ENCODE measurements at places on chromosomes 6 and 20.
A peak's percentile ranks its signal among the peaks of the same experiment; 100 is the strongest.

DNA sequence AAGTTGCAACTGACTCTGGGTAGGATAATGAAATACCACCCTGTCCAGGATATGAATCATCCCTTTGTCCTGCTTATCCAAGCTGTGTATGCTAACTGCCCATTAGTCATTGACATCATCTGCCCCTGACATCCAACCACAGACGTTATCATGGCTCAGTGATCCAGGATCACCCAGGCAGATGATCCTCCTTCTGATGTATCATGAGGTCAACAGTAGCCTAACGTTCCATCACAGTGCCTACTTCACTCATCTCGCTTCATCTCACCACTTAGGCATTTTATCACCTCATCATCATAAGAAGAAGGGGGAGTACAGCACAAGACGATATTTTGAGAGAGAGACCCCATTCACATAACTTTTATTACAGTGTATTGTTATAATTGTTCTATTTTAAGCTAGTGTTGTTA, 13.4 kb upstream of the BTN3A2 start:
- DNase-seq: peak; percentile 98

DNA sequence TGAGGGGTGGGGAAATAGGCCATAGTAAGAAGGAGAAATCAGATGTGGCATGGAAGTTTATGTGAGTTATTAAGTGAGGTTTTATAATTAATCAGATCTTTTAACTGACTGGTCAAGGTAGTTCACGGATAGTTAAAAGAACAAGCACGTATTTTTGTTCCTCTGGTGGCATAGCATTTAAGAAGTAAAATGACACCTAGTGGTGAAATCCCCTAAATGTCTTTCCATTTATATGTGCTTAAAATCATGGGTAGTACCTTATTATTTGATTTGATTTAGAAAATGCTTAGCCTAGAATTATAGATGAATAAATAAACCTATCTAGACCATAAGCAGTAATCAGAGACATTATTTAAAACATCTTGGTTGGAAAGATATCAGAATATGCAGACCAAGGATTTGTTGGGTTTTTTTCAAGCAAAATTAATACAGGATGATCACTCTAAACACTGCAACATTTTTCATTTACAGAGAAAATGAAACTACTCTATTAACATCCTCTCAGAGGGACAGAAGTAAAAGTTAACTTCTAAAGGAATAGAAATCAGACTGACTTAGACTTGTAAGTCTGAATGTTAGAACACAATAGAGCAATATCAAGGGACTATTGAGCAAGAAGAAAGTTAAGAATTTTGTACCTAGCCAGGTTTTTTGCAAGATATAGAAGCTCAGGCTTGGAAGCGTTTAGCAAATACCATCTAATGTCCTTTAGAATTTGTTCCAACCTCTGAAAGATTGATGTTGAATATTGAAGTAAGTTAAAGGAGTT, 81.1 kb downstream of the STXBP5 start:
- peak; percentile 26 for DNase-seq

- no peak for DNase-seq
These were observed 11.5 kb upstream of the GTF2H4 start for GRCh38 chr6:30896541-30896940.

DNA sequence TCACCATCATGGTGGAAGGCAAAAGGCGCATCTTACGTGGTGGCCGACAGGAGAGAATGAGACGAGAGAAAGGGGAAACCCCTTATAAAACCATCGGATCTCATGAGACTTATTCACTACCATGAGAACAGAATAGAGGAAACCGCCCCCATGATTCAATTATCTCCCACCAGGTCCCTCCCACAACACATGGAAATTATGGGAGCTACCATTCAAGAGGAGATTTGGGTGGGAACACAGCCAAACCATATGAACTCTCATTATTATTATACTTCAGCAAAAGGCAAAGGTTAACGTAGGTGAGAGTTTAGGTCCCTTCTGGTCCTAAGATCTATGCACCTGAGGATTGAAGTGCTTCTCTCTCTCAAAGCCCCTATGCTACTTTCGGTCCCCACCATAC, 2.4 kb upstream of the PFDN4 start:
- no peak for DNase-seq

- DNase-seq: peak; percentile 49
These were observed 128.0 kb downstream of the RIN2 start for GRCh38 chr20:19885939-19886660.

GRCh38 chr6:14921170-14921569, 324.7 kb upstream of the JARID2 start:
- DNase-seq: no peak

GRCh38 chr6:18920701-18921100, 533.6 kb downstream of the RNF144B start:
- no peak for DNase-seq

DNA sequence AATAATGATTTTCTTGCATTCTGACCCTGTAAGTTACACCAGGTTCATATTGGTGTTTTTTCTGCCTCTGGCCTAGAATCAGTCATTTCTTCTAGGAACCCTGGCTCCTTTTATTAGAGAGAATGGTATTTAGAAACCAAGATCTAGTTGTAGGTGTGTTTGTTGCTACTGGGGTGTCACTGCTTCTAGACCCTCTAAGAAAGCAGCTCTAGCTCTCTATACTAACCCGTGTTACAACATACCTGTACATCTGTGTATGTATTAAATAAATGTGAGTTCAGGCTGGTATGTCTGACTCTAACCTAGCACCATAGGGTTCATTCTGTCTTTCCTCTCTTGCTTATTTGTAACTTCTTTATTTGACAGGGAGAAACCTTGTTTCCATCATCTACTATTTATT, 16.8 kb downstream of the SENP6 start:
- no peak for DNase-seq

DNA sequence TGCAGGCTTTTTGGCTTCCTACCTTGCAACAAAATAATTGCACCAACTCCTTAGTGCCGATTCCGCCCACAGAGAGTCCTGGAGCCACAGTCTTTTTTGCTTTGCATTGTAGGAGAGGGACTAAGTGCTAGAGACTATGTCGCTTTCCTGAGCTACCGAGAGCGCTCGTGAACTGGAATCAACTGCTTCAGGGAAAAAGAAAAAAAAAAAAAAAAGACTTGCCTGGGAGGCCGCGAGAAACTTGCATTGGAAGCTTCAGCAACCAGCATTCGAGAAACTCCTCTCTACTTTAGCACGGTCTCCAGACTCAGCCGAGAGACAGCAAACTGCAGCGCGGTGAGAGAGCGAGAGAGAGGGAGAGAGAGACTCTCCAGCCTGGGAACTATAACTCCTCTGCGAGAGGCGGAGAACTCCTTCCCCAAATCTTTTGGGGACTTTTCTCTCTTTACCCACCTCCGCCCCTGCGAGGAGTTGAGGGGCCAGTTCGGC, 420 bp downstream of the SOX4 start:
- no peak for DNase-seq

GRCh38 chr6:156925718-156926607, 148.8 kb downstream of the ARID1B start:
- DNase-seq: no peak

GRCh38 chr6:89449193-89449592, 16.2 kb downstream of the ANKRD6 start:
- no peak for DNase-seq

DNA sequence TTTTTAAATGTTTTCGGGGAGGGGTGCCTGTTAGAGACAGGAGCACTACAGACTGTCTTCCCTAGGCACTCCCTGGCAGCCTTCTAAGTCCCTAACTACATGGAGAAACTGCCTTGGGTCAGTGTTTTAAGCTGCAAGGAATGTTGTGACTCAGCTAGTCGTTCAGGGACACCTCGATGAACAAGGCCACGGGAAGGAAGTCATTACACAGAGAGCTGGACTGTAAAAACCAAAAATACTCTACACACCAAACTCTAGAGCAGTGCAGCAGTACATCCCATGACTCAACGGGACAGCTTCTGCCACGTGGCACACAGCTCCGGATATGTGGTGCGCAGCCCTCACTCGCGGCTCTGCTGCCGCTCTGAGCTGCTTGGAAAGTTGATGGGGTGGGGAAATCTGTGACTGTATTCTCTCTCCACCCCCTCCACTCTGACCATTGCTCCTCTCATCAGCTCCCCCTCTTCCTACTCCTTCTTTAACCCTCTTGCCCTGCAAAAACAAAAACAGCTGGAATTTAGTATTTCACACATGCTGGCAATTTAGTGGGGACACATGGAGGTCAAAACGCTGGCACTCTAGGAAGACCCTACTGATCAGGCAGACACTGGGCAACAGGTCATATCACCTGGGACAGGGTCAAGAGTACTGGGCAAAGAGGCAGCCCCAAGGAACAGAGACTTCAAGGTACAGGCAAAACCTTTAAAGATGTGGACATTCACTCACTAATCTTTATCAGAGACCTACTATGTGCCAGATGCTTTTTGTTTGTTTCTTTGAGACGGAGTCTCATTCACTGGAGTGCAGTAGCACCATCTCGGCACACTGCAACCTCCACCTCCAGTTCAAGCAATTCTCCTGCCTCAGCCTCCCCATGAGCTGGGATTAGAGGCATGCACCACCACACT, 10.9 kb upstream of the LPIN3 start:
- DNase-seq: peak; percentile 99

DNA sequence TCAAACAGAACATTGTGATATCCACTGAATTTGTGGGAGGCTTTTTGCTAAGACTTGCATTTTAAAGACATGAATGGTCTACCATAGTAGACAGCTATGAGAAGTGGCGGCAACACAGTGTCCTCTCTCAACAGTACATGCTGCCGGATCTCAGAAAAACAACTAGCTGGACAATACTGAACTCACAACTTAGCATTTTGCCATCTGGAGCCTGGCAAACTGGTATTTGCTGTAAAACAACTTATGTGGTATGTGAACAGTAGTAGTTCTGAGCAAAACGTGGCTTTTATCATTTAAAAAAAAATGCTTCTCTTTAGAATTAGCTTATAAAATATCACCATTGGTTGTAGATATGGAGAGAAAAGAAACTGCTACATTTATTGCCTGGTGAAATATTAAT, 3.3 kb upstream of the PXDC1 start:
- no peak for DNase-seq

- DNase-seq: no peak
These were observed 205.9 kb downstream of the TAF4 start for GRCh38 chr20:61859767-61860166.

GRCh38 chr6:109662192-109662591, 28.8 kb downstream of the AK9 start:
- peak; percentile 63 for DNase-seq

DNA sequence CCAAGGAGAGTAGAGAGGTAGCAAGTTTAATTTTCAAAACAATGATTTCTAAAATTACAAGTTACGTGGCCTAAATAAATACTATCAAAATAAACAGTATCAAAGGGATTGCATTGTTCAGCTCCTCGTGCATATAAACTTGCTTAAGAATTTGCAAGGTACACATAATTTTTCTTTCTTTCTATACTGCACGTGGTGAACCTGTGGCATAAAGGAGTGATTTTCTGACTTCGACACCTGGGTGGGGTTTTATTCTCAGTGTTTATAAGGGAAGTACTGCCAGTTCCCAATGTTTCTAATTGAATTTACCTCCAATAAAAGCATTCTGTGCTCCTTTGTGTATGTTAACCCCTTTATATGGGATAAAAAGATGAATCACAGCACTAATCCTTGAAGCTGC, 50.1 kb upstream of the C20orf144 start:
- DNase-seq: no peak

- DNase-seq: peak; percentile 11
These were observed 775 bp downstream of the PFDN4 start for GRCh38 chr20:54208548-54209176.

DNA sequence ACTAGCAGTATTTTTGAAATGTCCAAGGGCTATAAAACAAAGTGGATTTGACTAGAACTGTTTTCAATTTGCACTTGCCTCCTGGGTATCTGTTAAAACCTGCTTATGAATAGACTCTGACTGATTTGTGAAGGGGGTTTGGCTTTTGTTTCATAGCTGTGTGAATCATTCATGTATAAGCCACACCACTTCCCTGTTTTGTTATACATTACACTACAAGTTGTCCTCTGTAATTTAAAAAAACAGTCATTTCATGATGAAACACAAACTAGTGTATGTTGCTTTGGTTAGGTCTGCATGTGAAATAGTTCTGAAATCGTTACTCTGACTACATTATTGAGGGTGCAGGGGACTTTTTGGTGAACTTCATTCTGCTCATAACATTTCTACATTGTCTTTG, 121.7 kb downstream of the NKAIN2 start:
- DNase-seq: peak; percentile 68

GRCh38 chr6:111533087-111533784, 50.2 kb upstream of the REV3L start:
- no peak for DNase-seq

- peak; percentile 28 for DNase-seq
These were observed 142.6 kb upstream of the ZNF217 start for GRCh38 chr20:53736122-53736756.

DNA sequence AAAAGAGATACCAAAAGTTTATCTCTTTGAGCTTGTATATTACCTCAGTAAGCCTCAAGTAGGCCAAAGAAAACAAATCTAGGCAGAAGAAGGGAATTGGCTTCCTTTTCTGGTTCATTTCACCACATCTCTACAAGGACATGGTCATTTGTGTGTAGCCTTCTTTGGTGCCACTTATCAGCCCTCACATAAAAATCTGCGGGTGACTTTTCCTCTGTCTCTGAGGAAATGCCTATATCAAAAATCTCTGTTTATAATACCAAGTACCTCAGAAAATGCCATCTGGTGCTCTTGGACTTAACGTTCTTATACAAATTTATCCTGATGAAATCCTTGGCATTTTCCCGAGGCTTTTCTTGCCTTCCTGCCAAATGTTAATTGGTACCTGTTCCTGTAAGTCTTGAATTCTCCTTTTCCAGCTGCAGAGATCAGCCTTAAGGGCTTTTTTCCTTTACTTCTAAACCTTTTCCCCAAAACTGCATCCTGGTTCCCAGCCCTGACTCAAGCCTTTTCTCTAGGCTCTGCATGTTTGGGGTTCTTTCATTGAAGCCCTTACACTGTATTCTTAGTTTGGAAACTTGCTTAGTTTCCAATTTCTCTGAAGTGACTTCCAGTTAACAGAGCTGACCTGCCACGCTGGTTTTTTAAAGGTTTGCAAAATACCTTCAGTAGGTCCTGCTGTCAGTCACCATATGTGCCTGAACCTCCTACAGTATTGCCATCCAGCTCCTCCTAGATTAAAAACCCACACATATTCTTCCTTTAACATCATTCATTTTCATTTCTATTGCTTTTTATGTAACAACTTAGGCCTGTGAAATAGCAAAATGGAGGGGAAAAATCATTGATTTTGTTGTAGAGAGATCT, 191.2 kb upstream of the PREP start:
- DNase-seq: peak; percentile 41

DNA sequence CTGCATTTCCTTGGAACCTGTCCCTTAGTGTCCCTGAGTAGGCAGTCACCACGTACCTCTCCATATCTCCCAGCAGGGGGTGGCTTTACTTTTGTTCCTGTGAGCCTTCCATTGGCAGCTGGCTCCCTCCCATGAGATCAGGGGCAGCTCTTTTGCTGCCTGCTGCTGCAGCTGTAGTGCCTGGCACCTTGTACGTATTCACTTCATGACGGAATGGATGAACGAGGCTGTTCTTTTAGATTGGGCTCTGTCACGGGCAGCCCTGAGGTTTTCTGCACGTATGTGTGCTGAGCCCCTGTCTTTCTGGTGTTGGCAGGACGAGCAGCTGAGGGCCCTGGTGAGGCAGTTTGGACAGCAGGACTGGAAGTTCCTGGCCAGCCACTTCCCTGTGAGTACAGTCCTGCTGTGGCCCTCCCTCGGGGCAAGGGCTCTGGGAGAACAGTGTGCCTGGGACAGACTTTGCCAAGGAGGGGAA, 14.6 kb downstream of the MYBL2 start:
- DNase-seq: no peak

GRCh38 chr20:32588040-32588439, 2.9 kb upstream of the NOL4L start:
- no peak for DNase-seq

- peak; percentile 99 for DNase-seq
These were observed 3.5 kb downstream of the PIGT start for GRCh38 chr20:45419188-45420091.

GRCh38 chr6:144546807-144547206, 261.7 kb downstream of the UTRN start:
- no peak for DNase-seq

Measured in HT1080 (cell line).